Stimulated activated CD8-positive, alpha-beta memory T cell treated with anti-CD3 and anti-CD28 coated beads, Interleukin-15, amount 100 ng/mL, for 4 hours (primary cell): ENCODE measurements at places on chromosomes 3 and 15.

- no peak for DNase-seq
Observed at GRCh38 chr3:132456136-132456535, 38.8 kb downstream of the DNAJC13 start.

GRCh38 chr15:73982222-73982962, 9.7 kb downstream of the STOML1 start:
- no peak for DNase-seq

DNA sequence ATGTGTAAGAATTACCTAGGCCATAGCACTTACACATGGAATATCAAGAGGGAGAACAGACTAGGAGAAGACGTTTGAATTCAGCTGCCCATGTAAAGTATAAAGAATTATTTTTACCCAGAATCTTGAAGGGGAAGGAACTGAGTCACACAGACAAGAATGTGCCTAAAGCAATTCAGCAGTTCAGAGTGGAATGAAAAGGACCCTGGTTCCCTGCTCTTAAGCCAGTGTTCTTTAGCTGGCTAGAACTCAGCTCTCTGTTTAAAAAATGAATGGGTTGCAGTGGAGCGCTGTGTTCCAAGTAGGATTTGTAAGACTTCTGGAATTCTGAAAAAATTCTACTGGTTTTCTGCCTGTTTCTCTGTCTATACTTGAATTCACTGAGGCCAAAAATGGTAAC, 440.2 kb downstream of the LPP start:
- no peak for DNase-seq

- no peak for DNase-seq
Observed at GRCh38 chr15:41022487-41023090, 69.3 kb downstream of the CHAC1 start.

- DNase-seq, result no peak
Observed at GRCh38 chr3:144763878-144764454, 792.3 kb downstream of the DIPK2A start.

- no peak for DNase-seq
Observed at GRCh38 chr3:144989807-144990206, 1018.2 kb downstream of the DIPK2A start.
